Vagina (tissue), 2 donors: ENCODE measurements at places on chromosomes 1 and 21.

DNA sequence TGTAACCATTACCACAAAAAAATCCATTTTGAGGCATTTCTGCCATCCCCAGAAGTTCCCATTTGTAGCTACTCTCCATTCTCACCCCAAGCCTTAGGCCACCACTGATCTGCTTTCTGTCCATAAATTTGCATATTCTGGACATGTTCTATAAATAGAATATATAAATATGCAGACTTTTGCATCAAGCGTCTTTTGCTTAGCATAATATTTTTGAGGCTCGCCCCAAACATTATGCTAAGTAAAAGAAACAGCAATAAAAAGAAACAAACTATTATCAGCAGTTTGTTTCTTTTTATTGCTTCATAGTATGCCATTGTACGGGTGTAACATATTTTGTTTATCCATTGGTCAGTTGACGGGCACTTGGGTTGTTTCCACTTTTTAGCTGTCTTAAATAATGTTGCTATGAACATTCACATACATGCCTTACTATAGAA is 7.9 kb downstream of the TFAP2E start:
- no peak for DNase-seq

DNA sequence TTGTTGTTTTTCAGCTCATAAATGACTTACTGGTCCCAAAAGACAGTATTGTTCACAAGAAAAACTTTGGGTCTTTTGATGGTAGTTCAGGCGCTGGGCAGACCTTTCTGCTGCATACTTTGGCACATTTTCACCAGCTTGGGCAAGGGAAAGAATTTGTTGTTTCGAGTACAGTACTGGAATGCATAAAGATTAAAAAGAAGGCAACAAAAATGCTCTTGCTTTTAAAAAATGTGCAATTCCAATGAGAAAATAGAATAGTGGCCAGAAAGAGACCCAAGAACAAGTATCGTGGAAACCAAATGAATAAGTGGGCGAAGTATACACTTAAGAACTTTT is 56.0 kb downstream of the CLIC6 start:
- no peak for DNase-seq

DNA sequence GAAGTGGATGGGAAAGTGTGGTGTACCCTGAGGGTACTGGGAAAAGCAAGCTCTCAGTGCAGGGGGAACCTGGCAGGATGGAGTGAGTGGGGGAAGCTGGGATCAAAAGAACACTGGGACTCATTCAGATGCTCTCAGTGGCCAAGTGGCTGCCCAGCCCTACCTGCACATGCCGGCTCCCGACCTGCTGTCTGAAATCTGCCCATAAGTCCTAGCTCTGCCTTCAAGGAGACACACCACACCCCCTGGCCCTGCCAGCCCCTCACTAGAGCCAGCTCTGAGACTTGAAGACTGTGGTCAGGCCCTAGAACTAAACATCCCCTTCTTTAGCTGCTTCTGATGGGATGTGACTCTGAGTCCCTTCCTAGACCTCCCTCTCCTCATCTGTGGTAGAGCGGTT is 2.2 kb downstream of the TMEM54 start:
- DNase-seq, result no peak

- no peak for DNase-seq
Measured at GRCh38 chr1:156704166-156704711, 1.1 kb downstream of the CRABP2 start.

DNA sequence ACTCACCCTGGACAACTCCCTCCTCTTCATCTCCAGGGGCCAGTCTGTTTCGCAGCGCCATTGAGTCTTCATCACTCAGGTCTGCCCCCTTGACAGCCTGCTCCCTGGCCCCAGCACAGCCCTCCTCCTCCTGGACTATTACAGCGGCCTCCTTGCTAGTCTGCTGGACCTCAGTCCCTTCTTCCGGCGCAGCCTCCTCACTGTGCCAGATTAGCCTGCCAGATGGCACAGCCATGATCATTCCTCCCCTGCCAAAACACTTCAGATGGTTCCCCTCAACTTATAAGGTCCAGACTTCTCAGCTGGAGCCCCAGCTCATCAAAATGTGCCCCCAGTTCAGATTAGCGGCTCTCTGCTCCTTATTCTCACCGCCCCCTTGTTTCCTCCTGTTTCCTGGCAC is 7.0 kb upstream of the CELSR2 start:
- DNase-seq, result no peak

GRCh38 chr1:21012937-21013336 is 163.8 kb downstream of the EIF4G3 start:
- no peak for DNase-seq

GRCh38 chr1:70415882-70416281 is 4.8 kb downstream of the CTH start:
- no peak for DNase-seq

GRCh38 chr1:21716169-21716568 is 47.0 kb upstream of the RAP1GAP start:
- DNase-seq, result no peak

GRCh38 chr1:108871050-108871724 is 5.6 kb upstream of the GPSM2 start:
- DNase-seq, result no peak

DNA sequence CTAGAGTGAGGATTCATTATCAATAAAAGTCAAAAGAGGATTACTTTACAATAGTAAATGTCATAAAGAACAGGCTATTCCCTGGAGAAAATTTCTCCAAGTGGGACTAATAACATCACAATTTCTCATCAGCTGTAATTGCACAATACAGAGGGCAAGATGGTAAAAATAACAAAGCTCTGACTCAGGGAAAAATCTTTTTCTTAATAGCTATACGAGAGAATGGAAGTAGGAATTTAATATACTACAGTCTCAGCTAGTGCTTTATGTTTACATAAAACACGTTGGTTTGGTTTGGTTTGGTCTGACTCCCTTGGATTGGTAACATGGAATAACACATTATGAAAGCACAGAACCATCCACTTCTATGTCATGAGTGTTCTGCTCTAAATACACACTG is 397.6 kb downstream of the LRRIQ3 start:
- DNase-seq, result no peak

- no peak for DNase-seq
Measured at GRCh38 chr1:233912909-233913308, 8.4 kb downstream of the SLC35F3 start.

DNA sequence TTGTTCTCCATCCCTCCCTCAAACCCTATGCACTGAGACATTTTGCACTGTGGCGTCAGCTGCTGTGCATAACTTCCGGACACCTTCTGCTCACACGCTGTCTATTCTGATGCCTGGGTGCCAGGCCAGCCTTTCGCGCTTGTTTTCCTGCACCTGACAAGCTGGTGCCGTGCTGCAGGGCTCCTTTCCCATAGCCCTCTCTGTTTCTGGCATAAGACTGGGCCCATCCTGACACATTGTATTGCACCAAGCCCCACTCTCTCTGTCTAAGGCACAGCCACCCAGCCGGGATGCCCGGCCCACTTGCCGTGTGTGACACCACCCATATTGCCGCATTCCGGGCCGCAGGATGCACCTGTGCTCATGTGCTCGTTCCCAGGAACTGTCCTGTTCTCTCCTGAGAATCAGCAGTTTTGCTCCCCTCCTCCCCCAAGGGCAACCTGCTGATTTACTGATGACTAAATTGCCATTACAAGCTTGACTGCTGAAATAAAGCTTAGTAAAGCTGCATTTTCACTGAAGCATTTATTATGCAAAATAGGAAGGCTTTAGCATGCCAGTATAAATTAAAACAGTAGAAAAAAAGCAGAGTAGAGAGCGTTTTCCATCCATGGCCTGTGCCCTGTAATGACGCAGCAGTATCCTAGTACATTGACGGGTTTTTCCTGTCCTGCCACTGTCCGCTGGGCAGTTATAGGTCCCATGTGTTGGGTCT is 88.0 kb downstream of the CD247 start:
- no peak for DNase-seq
